Inflammatory macrophage treated with lipopolysaccharide for 4 hours (primary cell): ENCODE measurements at places on chromosomes 3 and 15.

GRCh38 chr15:25439369-25439836 lies 579 bp upstream of the UBE3A start:
- DNase-seq = no peak

DNA sequence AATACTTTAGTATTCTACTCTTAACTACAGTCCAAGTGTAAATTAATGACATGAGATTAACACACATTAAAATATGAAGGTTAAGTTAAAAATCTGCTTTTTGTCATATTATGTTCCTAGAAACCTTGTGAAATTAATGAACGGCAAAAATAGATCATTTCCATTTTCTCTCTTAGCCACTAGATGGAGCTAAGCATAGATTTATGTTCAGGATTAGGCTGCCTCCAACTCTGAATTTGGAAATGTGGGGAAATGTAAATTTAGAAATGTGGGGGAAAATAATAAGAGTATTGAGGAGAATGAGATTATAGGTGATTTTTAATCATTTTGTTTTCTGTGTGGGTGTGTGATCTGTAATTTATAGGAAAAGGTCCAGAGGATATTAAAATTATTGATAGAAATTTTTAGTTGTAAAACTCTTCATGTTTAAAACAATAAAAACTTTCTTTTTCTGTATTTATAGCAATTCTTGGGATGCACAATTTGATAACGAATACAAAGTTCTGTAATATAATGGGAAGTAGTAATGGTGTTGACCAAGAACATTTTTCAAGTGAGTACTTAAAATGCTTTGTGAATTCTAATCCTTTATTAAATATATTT lies 59.2 kb downstream of the TMOD3 start:
- DNase-seq = peak; percentile 48

DNA sequence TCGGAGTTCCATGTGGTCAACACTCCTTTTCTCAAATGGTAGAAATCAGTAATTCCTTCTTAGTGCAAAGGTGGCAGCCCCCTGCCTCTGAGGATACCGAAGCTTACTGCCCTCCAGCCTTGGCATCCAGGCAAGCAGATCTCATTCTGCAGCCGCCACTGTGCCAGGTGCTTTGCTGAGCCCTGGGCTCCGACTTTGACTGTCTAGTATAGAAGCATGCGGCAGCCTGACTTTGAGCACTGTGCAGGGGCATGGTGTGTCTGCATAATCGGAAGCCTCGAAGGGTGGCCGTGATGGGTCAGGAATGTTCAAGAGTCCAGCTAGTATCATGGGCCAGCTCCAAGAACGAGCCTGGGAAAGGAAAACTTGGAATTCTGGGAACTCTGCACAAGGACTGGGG lies 39.7 kb downstream of the ABTB1 start:
- no peak for DNase-seq

- DNase-seq = no peak
These were observed 146.4 kb downstream of the PGPEP1L start for GRCh38 chr15:98861188-98861587.

DNA sequence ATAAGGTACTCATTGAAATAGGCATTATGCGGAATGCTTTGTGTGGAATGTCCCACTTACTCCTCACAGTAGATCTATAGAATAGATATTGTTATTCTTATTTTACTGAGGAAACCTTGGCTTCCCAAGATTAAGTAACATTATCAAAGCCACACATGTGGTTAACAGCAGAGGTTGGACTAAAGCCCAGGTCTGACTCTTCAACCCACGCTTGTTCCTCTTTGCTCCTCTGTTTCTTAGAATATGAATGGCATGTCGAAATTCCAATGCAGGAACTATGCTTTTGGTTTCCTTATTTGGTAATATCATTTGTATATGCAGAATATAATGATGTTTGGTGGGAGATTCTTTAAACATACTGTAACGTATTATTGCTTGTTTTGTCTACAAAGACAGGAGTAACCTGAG lies 818.8 kb upstream of the LMCD1 start:
- DNase-seq = peak; percentile 97

DNA sequence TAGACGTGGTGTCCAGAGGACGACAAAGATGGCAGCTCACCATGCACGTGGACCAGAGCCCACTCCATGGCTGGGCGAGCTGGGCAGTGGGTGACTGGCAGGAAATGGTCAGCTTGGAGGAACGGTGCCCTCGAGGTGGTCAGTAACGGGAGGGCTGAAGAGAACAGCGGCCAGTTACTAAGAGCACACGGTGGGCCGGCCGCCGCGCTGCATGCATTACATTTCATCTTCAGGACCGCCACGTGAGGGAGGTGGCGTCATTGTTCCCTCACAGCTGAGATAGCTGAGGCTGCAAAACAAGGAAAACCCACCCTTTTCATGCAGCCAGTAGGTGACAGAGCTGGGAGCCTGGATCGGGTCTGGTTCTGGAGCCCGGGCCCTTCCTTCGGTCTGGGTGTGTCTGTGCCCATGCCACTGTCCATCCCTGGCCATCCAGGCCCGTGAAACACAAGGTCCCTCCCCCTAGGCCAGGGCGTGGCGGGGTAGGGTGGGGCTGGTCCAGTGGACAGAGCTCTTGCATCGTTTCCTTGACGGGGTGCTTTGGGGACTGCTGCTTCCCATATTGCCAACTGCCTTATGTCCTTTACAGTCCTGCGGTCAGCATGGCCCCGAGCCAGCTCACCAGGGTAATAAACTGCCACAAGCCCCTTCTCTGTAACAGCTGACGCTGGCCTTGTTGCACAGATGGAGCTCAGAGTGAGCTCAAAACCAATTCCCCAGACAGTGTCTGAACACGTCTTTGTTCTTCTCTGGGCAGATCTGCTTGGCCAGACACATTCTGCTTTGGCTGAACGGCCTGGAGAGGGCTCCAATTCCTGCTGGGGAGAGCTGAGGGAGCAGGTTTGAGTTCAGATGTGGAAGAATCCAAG lies 51.8 kb downstream of the RGMA start:
- peak; percentile 66 for DNase-seq

GRCh38 chr3:183008800-183009199 lies 28.5 kb upstream of the DCUN1D1 start:
- no peak for DNase-seq

- no peak for DNase-seq
These were observed 26.5 kb downstream of the RTP1 start for GRCh38 chr3:187223799-187224198.

DNA sequence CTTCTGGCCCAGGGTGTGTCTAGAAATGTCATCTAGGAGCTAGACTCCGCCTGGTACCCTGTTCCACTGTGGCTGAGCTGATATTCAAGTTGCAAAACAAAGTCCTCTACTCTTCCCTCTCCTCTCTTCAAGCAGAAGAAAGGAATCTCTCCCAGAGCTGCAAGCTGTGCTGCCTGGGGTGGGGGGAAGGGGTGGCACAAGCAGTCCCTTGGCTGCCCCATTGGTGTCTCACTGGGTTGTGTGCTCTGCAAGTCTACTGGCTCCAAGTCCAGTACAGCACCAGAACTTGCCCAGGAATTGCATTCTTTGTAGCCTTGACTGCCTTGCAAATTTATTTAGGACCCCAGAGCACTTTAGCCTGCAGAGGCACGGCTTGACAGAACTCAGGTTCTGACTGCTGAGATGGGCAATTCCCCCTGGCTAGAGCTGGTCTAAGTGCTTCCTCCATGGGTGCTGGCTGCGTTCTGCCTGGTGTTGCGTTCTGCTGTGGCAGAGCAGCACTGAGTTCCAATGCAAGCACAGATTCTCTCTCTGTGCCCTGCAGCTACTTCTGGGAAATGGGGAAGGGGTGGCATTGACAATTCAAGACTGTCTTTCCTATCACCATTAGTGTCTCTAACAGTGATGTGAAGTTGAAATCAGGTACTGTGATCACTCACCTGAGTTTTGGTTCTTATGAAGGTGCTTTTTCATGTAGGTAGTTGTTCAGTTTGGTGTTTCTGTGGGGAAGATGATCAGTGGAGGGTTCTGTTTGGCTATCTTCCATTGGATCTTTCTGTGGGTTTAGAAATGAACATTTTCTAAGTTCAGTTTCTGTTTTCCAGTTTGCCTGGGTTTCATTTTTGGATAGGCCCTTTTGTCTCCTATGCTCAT lies 39.5 kb downstream of the OXSR1 start:
- no peak for DNase-seq

GRCh38 chr15:29621616-29622015 lies 200.7 kb downstream of the TJP1 start:
- no peak for DNase-seq

DNA sequence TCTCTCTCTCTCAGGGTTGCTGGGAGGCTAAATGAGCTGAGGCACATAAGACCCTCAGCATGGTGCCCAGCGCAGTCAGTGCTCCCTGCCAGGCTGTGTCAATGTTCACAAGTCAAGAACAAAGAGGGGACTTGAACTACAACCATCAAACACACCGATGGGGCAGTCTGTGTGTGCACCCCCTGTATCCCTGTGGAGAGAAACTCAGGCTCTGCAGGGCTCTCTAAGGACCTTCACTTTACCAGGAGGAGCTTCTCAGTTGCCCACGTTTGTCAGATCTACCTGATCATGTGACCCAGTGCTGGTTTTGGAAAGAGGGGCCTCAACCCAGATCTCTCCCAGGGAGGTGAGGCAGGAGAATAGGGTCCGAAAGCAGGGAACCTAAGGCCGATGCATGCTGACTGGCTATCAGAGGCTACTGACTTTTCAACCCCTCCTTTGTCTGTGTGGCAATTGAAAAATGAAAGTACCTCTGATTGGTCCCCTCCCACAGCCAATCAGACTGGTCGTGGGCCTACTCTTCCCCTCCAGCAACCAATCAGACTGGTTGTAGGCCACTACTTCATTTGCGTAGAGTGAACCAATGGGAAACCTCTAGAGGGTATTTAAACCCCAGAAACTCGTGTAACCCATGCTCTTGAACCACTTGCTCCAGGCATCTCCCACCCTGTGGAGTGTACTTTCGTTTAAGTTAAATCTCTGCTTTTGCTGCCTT lies 34.0 kb downstream of the RHCG start:
- DNase-seq = peak; percentile 27

- DNase-seq = no peak
These were observed 44.7 kb downstream of the CBLB start for GRCh38 chr3:105824129-105824528.

DNA sequence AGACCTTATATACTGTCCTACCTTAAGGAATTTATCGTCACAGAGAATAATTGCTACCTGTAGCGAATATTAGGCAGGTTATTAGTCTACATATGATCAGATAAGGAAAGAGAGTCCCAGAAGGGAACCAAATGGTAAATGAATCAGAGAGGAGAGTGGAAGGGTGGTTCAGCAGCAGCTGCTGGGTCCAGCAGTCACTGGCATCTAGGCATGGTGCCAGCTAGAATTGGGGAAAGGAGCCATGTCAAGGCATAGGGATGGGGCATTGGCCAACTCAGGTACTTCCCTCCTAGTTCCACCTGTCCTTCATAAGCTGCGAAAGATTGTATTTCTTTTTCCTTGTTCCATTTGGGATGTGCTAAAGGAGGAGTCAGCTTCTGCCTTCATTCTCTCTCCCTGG lies 23.4 kb downstream of the HACD3 start:
- DNase-seq = no peak

DNA sequence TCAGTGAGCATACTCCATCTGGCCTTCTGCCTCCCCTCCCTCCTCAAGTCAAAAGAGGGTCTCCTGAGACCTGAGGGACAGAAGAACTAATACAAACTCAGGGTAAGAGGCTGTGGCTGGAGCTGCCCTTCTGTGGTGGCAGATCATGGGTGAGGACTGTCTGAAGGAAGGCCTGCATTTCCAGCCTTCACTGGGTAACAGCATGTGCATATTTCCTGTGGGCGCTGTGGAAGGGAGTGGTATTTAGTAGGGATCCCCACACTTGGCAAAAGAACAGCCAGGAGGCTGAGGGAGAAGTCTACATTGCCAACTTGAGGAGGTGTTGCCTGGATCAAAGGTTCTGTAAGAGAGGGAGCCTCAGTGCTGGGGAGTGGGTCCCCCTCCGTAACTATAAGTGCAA lies 10.1 kb upstream of the ESYT3 start:
- DNase-seq = no peak

GRCh38 chr3:191435981-191436380 lies 25.0 kb upstream of the PYDC2 start:
- DNase-seq = no peak

- DNase-seq = no peak
These were observed 44.8 kb downstream of the GATM start for GRCh38 chr15:45333550-45333949.

GRCh38 chr3:181700168-181701087 lies 11.3 kb upstream of the SOX2 start:
- DNase-seq = peak; percentile 56

GRCh38 chr3:14235003-14235911 lies 56.6 kb downstream of the LSM3 start:
- DNase-seq = no peak

DNA sequence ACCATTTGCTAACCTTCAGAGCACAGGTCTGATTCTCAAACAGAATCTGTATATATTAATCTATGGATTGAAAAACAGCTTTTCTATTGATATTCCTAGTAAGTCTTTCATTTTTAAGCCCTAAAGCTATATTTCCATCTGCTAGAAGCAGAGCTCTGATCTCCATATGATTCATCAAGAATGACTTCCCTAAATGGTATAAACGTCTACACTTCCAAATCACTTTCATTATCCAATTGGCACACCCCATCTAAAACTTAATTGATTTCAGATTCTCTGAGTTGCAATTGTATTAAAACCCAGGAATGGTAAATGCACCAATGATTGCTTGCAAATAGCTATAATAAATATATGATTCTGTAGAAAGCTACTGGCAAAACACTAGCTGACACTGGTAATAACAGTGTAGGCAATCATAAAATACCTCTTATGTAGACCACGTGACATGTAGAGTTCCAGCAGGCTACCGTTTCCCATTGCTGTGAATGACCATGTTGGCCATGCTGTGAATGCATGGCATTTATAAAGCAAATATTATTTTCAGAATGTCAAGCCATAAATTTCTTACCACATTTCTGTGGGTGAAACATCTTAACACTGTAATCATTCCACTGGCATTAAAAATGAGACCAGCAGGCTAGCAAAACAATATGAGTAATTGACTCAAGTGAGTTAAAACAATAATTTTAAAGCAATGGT lies 226.0 kb downstream of the ZMAT3 start:
- no peak for DNase-seq

DNA sequence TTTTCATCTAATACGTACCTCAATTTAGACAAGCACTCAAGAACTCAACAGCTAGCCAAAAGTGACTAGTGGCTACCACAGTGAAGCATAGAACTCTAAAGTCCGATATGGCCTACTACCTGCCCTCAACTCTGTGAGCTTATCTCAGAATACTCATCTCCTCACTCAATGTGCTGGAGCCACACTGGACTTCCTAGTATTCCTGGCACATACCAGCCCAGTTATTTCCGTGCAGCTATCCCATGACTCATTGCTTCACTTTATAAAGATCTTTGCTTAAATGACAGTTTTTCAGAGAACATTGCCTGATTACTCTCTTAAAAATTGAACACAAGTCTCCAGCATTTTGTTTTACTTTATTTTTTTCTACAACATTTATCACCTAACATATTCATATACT lies 524.7 kb downstream of the PYDC2 start:
- DNase-seq = no peak

DNA sequence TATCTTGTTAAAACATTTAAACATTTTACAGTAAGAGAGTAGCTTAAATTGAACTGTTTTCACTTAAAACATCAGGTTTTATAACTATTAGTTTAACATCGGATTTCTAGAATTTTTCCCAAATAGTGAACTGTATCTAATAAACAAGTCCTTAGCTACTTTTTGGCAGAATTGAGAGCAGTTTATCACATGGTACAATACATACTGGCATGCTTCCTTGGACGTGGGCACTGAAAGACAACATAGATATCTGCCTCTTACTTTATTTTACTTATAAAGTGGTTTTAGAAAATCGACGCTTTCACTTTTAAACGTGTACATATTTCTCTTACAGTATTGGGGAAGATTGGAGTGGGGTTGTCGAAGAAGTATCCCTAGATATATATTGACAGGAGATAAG lies 52.8 kb downstream of the OPA1 start:
- no peak for DNase-seq
